Iris pigment epithelial cell (primary cell): ENCODE measurements at places on chromosomes 2 and 18.
A peak's percentile ranks its signal among the peaks of the same experiment; 100 is the strongest.

GRCh38 chr2:96873651-96874096 lies 3.8 kb upstream of the SEMA4C start:
- DNase-seq: no peak

DNA sequence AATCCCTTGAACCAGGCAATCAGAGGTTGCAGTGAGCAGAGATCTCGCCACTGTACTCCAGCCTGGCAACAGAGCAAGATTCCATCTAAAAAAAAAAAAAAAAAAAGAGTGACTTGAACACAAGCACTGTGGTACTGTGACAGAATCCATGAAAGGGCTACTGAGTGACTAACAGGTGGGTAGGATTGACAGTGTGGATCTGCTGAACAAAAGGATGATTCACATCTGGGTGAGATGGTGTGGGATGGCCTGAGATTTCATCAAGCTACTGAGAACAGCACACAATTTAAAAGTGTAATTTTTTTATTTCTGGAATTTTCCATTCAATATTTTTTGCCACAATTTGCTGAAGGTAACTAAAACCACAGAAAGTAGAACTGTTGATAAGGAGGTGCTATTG lies 13.3 kb upstream of the SP3 start:
- DNase-seq: no peak

DNA sequence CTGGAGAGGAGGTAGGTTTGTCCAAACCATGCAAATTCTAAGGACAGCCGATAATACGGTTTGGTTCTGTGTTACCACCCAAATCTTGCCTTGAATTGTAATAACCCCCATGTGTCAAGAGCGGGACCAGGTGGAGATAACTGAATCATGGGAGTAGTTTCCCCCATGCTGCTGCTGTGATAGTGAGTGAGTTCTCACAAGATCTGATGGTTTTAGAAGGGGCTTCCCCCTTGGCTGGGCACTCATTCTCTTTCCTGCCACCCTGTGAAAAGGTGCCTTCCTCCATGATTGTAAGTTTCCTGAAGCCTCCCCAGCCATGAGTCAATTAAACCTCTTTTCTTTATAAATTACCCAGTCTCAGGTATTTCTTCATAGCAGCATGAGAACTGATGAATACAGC lies 295.2 kb downstream of the NBAS start:
- no peak for DNase-seq

DNA sequence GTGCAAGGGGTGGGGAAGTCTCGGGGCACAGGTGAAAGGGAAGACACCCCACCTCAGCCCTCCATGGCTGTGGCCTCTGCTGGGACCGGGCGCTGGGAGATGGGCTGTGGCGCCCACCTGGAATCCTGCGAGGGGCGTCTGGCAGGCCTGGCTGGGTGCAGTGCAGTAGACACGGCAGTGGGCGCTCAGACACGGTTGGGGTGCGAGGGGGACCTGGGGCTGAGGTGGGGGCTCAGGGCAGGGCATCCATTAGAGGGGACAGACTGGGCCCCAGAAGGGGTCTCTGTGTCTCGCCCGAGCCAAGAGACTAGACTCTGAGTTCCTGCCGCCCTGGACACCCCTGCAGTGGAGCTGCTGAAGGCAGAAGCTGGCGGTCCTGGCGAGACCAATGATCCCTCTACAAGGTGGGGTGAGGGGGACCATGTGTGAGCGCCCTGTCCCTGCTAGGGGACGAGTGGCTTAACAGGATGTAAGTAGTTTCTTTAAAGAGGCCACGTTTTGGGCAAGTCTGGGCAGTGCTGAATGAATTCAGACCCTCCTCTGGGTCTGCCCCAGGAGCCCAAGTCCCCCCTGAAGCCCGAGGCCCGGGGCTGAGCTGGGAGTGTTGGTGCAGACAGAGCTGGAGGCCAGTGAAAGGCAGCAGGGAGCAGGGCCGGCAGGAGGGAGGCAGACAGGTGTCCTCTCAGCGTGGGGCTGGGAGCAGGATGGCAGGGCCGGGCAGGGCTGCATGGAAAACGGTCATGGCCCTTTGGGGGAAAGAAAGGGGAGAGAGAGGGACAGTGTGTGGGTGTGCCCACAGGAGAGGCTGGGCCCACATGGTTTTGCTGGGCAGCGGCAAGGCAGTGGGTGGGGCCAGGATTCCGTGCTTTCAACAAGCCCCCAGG lies 57.2 kb downstream of the HS6ST1 start:
- no peak for DNase-seq

GRCh38 chr2:71166812-71167211 lies 36.4 kb downstream of the MPHOSPH10 start:
- DNase-seq: no peak

DNA sequence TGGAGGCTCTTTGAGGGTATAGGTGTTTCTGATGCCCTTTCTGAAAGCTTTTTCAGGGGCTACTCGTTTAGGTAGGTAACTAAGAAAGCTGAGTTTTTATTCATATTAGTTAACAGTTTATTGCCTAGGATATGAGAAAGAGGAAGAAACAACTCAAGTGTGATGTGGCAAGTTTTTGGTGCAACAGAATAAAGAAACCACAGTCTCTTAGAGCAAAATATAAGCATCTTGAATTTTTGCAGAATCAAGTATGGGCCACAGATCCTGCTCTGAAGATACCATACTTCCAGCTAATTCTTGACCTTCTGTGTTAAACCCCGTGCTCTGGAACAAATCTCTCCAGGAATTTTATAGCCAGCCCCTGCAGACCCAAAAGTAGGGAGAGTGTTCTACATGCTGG lies 147.7 kb upstream of the SLC1A4 start:
- DNase-seq: no peak

- DNase-seq: peak; percentile 72
Measured at GRCh38 chr18:26383454-26384270, 157.4 kb downstream of the TAF4B start.

DNA sequence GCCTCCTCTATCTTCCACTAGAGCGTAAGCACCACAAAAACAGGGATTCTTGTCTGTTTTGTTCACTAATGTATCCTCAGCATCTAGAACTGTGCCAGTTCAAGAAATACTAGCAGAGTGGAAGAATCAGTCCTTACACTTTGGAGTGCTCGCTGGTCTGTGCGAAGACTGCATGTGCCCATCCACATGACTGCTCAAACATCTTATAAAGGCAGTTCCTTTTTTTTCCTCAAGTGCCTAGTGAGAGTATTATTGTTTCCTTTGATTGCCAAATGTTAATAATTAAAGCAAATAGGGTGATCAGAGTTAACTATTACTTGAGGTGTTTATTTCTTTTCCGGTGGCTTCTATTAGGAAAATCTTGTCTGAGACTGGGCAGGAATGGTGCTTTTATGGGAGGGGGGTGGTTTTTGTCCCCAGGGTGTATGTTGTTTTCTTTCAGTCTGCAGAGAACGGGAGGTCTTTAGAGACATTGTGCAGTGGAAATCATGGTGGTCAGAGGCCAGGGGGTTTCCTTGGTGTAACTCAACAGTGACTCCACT lies 45.6 kb upstream of the ITGB6 start:
- no peak for DNase-seq

DNA sequence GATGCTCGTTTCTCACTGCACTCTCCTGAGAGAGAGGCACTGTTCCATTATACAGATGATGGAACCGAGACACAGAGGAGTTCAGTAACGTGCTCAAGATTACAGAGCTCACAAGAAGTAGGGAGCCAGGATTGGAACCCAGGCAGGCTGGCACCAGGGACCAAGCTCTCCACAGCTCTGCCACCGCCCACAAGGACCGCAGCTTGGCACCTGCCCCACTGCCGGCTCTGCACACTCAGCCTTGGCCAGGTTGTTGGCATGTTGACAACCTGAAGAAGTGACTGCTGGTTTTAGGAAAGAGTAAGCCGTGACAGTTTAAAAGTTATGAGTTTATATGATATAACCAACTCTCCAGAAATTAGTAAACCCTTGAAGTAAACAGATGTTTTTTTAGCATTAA lies 48.0 kb upstream of the ITM2C start:
- no peak for DNase-seq

GRCh38 chr2:232937278-232937906 lies 67.3 kb downstream of the SNORC start:
- DNase-seq: peak; percentile 83

DNA sequence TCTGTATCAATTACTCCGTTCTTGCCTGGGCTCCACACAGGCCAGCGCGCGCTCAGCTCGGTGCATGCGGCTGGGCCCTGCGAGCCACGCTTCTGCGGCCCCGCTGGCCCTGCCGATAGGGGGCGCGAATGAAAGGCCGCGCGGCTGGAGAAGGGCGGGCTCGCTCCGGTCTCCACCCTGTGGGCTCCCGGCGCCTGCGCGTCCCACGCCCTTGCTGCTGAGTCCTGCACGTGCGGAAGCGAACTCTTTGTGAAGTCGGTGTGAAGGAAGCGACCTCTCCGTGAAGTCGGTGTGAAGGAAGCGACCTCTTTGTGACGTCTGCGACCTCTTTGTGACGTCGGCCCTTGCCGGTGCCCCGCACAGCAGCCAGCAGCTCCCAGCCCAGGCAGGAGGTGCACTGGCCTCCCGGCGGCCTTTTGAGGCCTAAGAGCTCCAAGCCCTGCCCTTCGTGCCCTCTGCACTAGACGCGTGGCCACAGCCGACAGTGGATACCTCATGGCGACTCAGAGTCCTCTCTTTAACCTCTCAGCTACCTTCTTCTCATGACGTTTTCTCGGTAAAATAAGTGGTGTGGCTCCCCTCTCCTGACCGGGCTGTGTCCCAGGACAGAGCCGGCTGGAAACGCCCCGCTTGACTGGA lies 391.9 kb upstream of the RAB6C start:
- no peak for DNase-seq

- DNase-seq: no peak
Measured at GRCh38 chr18:24914171-24914525, 437.8 kb downstream of the ZNF521 start.

- no peak for DNase-seq
Measured at GRCh38 chr2:101609433-101609832, 88.1 kb upstream of the MAP4K4 start.

- peak; percentile 27 for DNase-seq
Measured at GRCh38 chr2:52336951-52337350, 1305.0 kb upstream of the NRXN1 start.

- DNase-seq: no peak
Measured at GRCh38 chr2:30566631-30567030, 119.6 kb downstream of the LCLAT1 start.

DNA sequence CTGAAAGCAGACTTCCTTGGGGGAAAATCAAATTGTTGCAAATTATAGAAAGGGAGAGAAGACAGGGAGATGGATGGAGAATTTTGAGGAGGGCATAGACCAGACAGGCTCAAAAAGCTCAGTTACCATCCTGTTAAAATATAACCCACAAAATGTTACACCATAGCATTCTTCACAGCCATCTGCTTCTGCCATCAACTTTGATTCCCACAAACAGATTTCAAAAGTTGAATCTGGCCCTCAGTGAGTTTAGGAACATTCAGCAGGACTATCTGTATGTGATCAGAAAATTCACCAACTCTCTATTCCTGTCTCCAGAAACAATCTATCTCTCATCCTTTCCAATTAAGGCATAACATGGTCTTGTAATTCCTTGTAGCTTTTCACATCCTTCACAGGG lies 159.8 kb upstream of the CCDC68 start:
- no peak for DNase-seq

DNA sequence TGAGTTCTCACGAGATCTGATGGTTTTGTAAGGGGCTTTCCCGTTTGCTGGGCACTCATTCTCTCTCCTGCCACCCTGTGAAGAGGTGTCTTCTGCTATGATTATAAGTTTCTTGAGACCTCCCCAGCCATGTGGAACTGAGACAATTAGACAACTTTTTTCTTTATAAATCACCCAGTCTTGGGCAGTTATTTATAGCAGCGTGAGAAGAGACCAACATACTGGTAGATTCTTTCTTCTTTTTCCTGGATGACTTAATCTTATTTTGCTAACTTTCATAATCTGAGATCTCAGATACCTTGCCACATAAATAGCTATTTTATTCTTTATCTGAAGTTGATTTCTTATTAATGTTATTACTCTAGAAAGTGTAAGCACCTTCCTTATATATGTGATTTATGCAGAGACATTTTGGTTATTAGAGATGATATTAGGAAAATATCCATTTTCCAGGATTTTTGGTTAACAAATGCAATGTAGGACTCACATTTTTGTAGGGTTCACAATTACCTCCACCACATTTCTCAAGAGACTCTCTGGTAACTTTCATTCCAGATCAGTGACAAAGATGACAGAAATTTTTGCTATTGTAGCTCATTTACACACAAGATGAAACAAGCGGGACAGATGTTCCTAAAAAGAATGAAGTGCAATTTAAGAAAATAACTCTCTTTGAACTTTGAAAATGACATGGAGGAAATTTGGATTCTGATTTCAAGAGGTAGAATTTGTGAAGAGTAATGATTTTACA lies 97.9 kb upstream of the RND3 start:
- DNase-seq: no peak

- DNase-seq: peak; percentile 25
Measured at GRCh38 chr18:36593001-36593400, 235.8 kb downstream of the TPGS2 start.

- DNase-seq: no peak
Measured at GRCh38 chr2:88239781-88240180, 69.6 kb downstream of the THNSL2 start.

DNA sequence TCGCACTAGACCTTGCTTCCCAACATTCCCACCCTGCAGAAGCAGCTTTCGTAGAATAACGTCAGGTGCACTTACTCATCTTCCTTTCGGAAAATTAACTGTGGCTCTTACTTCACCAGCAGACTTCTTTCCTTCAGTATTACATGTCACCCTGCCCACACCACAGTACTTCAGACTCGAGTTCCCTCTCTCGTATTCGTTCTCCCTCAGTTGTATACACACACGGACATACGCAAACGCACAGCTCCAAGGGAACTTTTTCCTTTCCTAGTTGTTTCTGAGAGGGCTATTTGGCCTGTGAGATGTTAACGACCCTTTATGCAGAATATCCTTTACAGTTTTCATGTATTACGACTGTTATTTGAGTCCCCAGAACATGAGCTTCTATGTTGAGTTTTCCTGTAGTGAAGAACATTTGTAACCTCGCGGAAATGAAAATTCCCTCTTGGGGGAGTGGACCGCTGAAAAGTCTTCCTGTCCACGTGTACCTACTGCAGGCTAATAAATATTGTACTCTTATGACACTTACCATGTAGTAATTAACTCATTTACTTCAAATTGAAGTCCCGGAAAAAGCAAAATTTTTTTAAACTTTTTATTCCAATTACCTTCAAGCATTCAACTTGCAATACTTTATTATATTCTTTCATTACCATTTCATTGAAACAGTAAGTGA lies 908 bp downstream of the ERLEC1 start:
- peak; percentile 56 for DNase-seq

DNA sequence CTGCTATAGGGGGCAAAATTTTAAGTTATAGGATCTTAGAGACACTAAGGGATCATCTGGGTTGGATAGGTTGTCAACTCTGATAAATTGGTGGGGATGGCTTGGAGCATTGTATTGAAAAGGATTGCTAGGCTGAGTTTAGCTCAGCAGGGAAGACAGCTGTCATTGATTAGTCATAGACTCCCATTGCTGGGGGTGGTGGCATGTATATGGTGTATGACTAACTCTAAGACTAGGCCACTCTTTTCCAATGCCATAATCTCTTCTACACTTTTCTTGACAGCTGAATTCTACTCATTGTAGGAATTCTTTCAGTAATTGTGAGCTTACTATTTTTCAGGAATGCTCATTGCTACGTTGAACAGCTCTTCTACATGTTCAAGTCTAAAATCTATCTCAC lies 81.3 kb upstream of the PELI1 start:
- DNase-seq: no peak
